ENCODE measurements at places on chromosomes 3 and 15. TPM values are rescaled to one million over a fixed set of nuclear protein-coding genes. Genes with fewer than 3 reads are reported as not detected.

DNA sequence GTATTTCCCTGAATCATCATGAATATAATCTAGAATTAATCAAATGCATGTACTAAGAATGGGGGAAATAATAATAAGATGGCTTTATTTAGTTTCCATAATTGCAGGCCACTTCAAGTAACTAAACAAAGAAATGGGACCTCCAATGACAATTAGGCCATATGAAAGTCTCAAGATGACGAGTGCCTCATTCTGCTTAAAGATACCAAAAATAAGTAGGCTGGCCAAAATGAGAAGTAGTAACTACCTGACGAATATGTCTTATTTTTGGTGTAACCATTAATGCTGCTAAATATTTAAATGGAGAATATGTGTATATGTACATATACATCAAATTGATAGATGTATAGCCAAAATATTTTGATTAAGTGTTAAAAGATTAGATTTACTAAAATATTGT is 932.6 kb downstream of the EPHA3 start:
- DNase-seq: no peak
- no peaks in the 10 kb centered on the region for H3K4me1 ChIP-seq
- no peak overlapping the region for H3K27ac ChIP-seq
- no peaks in the 10 kb centered on the region for H3K36me3 ChIP-seq

- peak; percentile 72 for DNase-seq
- no peak overlapping the region for H3K4me3 ChIP-seq
- peaks cover 3% of the 10 kb centered on the region for H3K4me1 ChIP-seq
- H3K36me3 ChIP-seq: no peaks in the 10 kb centered on the region
- H3K27me3 ChIP-seq: no peaks in the 10 kb centered on the region
These were observed 79.6 kb upstream of the SPATA12 start for GRCh38 chr3:56980798-56981390.

KCNMB3 gene
- 2.3 TPM for total RNA-seq

- DNase-seq: no peak
- H3K36me3 ChIP-seq: no peaks in the 10 kb centered on the region
- no peaks in the 10 kb centered on the region for H3K27me3 ChIP-seq
- H3K27ac ChIP-seq: no peak overlapping the region
- H3K4me1 ChIP-seq: no peaks in the 10 kb centered on the region
These were observed 27.4 kb upstream of the ARL14 start for GRCh38 chr3:160649596-160649995.

GRCh38 chr3:179710079-179710478 is 57.2 kb downstream of the USP13 start:
- H3K36me3 ChIP-seq: peaks cover 24% of the 10 kb centered on the region
- no peak overlapping the region for H3K4me3 ChIP-seq
- no peak overlapping the region for H3K27ac ChIP-seq

GRCh38 chr15:60797444-60798040 is 318.6 kb upstream of the ICE2 start:
- DNase-seq: no peak
- H3K36me3 ChIP-seq: no peaks in the 10 kb centered on the region
- no peaks in the 10 kb centered on the region for H3K27me3 ChIP-seq

- H3K27ac ChIP-seq: no peak overlapping the region
- H3K4me1 ChIP-seq: no peaks in the 10 kb centered on the region
- no peaks in the 10 kb centered on the region for H3K27me3 ChIP-seq
- DNase-seq: no peak
These were observed 34.6 kb downstream of the CDIN1 start for GRCh38 chr15:36614016-36614415.

GRCh38 chr3:197209366-197210260 is 88.8 kb downstream of the DLG1 start:
- H3K36me3 ChIP-seq: no peaks in the 10 kb centered on the region
- no peaks in the 10 kb centered on the region for H3K27me3 ChIP-seq
- no peak overlapping the region for H3K27ac ChIP-seq
- no peak overlapping the region for H3K4me3 ChIP-seq
- no peak for DNase-seq

- H3K4me1 ChIP-seq: no peaks in the 10 kb centered on the region
- H3K36me3 ChIP-seq: no peaks in the 10 kb centered on the region
- no peak overlapping the region for H3K4me3 ChIP-seq
- H3K27me3 ChIP-seq: no peaks in the 10 kb centered on the region
- no peak overlapping the region for H3K27ac ChIP-seq
These were observed 65.3 kb upstream of the SIAH2 start for GRCh38 chr3:150828261-150828660.

DNA sequence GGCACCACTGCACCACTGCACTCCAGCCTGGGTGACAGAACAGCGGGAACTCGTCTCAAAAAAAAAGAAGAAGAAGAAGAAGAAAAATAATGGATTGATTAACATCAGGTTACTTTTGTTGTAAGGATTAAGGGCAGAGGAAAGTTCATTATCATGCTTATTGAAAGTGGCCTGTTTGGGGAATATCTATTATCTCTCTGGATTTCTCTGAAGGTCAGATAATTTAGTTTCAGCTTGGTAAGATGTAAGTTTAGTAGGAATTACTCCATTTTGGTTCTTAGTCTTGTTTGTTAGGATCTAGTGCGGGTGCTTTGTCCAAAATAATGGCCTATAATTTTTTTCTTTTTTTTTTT is 2.5 kb upstream of the MTMR14 start:
- DNase-seq: no peak
- no peaks in the 10 kb centered on the region for H3K27me3 ChIP-seq
- no peak overlapping the region for H3K27ac ChIP-seq
- H3K36me3 ChIP-seq: peaks cover 5% of the 10 kb centered on the region
- no peak overlapping the region for H3K4me3 ChIP-seq

DNA sequence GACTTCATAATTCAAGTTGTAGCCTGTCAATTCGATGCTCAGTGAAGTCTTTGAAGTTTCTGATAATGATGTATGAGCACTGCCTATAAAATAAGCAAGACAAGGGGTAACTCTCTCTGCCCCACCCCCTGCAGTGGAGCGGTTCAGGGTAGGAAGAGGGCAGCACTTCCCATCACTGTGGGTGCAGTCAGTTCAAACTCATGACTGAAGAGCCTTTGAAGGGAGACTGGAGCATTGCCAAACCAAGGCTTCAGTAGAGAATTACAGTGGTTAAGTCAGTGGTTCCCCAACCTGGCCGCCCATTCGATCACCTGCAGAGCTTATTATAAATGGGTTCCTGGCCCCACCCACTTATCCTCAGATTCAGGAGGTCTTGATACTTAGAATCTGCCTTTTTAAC is 190.6 kb downstream of the SHQ1 start:
- peaks cover 11% of the 10 kb centered on the region for H3K4me1 ChIP-seq
- peak; percentile 49 for DNase-seq
- H3K27ac ChIP-seq: no peak overlapping the region
- H3K36me3 ChIP-seq: no peaks in the 10 kb centered on the region
- H3K4me3 ChIP-seq: no peak overlapping the region
- no peaks in the 10 kb centered on the region for H3K27me3 ChIP-seq

GRCh38 chr3:166085164-166085856 is 248.1 kb upstream of the BCHE start:
- H3K4me3 ChIP-seq: no peak overlapping the region
- no peak overlapping the region for H3K27ac ChIP-seq
- H3K27me3 ChIP-seq: no peaks in the 10 kb centered on the region
- no peak for DNase-seq
- H3K36me3 ChIP-seq: no peaks in the 10 kb centered on the region

DNA sequence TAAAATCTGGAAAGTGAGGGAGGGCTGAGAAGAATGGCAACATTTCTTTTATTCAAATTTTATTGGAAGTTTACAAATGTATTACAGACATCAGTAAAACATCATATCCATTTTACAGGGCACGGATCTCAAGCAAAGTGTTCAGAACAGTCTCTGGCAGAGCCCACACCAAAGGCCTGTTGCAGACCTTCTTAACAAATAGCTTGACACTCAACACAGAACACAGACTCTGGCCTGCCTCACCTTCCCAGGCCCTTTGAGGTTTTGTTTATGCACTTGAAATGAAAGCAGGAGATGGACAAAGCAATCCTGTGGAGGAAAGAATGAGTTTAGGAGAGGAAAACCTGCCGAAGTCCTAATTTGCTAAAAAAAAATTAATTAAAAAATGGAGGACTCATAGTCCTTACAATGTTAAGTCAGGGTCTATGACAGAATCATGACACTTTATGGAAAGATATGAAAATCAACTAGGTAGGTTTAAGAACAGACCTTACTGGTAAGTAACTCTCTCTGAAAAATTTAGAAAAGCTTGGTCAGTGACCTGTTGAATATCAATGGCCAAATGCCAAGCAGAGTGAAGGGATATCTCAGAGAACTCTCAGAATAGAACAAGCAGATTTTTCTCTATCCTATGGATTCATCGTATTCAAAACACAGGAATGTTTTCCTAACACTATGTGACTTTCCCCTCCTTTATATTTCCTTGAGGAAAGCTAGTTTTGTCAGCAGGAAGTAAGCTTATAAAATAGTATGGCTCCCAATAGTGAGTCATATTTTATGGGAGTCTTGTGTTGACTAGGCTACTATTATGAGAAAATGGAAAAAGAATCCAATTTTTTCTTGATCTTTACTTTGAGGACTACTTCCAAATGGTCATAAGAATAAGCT is 70.8 kb upstream of the PSMD6 start:
- H3K27me3 ChIP-seq: no peaks in the 10 kb centered on the region
- no peaks in the 10 kb centered on the region for H3K4me1 ChIP-seq
- H3K4me3 ChIP-seq: no peak overlapping the region
- DNase-seq: no peak

- peaks cover 38% of the 10 kb centered on the region for H3K4me1 ChIP-seq
- H3K27ac ChIP-seq: peak overlapping the region; percentile 99
- no peak for DNase-seq
These were observed 398 bp upstream of the RAB7A start for GRCh38 chr3:128725547-128726022.

GRCh38 chr15:57427367-57427821 is 51.1 kb downstream of the CGNL1 start:
- peaks cover 26% of the 10 kb centered on the region for H3K4me1 ChIP-seq
- no peak overlapping the region for H3K27ac ChIP-seq
- no peak overlapping the region for H3K4me3 ChIP-seq
- H3K27me3 ChIP-seq: no peaks in the 10 kb centered on the region

DNA sequence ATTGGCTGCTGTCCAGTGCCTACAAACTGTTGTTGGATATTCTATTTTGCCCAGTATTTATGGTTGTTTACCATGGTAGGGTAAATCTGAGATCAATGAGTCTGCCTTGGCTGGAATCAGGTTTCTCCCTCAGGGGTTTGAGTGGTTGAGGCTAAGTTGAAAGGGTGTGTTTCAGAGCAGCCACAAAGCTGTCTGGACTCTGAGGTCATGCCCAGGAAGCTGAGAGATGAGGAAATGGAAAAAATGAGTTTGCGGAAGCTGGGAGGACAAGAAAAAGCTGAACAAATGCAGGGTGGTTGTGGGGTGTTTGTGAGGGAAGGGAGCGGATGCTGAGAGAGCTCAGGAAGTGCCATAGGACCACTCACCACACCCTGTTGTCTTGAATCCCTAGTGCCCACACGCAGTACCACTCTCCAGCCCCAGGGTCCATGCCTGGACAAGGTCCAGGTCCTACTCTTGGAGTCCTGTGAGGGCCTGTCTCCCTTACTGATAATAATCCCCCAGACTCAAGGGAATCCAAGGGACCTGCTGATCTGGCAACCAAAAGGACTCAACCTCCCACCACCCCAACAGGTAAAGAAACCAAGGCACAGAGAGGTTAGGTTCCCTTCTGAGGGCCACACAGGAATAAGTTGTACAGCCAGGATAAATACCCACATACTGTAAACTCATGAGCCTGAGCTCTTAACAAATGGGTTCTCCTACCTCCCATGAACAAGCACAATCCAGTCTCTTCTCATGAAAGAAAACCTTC is 81.6 kb downstream of the PPCDC start:
- peak overlapping the region; percentile 36 for H3K27ac ChIP-seq
- no peaks in the 10 kb centered on the region for H3K27me3 ChIP-seq
- peaks cover 18% of the 10 kb centered on the region for H3K4me1 ChIP-seq
- peak; percentile 62 for DNase-seq

DNA sequence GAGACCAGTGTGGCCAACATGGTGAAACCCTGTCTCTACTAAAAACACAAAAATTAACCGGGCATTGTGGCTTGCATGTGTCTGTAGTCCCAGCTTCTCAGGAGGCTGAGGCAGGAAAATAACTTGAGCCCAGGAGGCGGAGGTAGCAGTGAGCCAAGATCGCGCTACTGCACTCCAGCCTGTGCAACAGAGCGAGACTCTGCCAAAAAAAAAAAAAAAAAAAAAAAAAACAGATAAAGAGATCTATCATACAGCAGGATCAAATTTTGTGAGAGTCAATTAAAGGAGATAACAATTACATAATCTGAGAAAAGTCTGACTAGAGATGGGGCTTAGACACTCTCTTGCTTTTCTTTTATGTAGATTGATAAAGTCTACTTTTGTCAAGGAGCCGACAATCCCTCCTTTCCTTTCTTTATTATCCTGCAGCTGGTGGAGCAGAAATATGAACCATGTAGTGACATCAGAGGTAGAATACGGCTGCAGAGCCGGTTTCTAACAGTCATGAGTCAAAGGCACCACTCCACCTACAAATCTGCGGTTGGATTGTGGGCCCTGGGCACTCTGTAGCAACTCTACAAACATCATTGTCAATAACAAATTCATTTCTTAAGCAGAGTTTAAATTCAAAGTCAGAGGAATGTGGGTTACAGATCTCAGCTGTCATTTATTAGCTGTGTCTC is 9.0 kb downstream of the C2CD4A start:
- H3K27me3 ChIP-seq: no peaks in the 10 kb centered on the region
- peak; percentile 42 for DNase-seq
- H3K4me3 ChIP-seq: no peak overlapping the region
- H3K4me1 ChIP-seq: no peaks in the 10 kb centered on the region

DNA sequence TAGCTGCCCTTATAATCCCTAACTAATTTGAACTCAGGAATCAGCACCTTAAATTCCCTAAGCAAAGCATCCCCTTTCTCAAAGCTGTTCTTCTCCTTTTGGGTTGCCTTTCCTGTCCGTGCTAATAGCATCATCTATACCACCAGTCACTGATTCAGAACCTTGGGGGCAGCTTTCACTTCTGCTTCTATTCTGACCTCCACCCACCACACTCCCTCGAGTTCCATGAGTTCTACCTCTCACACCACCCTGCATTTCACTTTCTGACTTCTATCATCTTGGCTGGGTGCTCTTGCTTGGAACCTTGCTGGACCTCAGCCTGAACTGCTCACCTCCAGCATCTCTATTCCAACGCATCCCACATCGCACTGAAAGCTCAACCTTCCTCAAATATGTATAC is 55.4 kb upstream of the KCNMB2 start:
- no peak for DNase-seq
- H3K27me3 ChIP-seq: no peaks in the 10 kb centered on the region
- H3K36me3 ChIP-seq: no peaks in the 10 kb centered on the region
- no peak overlapping the region for H3K27ac ChIP-seq
- H3K4me1 ChIP-seq: no peaks in the 10 kb centered on the region

CPEB1 gene
- total RNA-seq: 1.6 TPM

ATP13A4 gene
- total RNA-seq: 284 TPM

DNA sequence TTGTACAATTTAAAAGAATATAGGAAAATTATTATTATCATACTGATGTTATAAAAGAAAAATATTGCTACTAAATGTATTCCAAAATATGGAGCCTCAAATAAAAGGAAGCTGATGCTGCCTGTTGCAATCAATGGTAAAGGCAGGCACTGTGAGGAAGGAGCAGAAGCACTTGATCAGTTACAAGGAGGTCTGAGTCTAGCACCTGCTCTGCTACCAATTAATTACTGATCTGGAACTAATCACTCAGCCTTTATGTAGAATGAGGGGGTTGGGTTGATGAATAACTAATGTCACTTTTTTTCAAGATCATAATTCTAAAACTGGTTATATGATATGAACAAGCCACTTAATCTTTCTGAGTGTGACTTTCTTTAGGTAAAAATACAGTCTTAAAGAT is 5.5 kb downstream of the ADGRG7 start:
- no peaks in the 10 kb centered on the region for H3K36me3 ChIP-seq
